Heart left ventricle (tissue), 16 donors: ENCODE measurements at places on chromosomes 11 and 22. TPM values are rescaled to one million over a fixed set of nuclear protein-coding genes. Genes with fewer than 3 reads are reported as not detected.

The MRPL49 gene
- polyA plus RNA-seq, result 59.2 TPM

The MYRF gene
- 0.18 TPM for polyA plus RNA-seq

The APIP gene
- polyA plus RNA-seq, result 24.5 TPM

The SAA1 gene
- polyA plus RNA-seq, result 7.2 TPM

The OR52E4 gene
- not detected for polyA plus RNA-seq

The GGTLC3 gene
- polyA plus RNA-seq, result not detected

The CHRNA10 gene
- polyA plus RNA-seq, result 0.57 TPM

The KBTBD3 gene
- 4.9 TPM for polyA plus RNA-seq

The OR52N4 gene
- polyA plus RNA-seq, result not detected

The SHISAL1 gene
- 0.93 TPM for polyA plus RNA-seq

The OR51B5 gene
- polyA plus RNA-seq, result 0.11 TPM

The EML3 gene
- 15.3 TPM for polyA plus RNA-seq

The MB gene
- polyA plus RNA-seq, result 16,360 TPM

The OR8D1 gene
- not detected for polyA plus RNA-seq

The MRGPRD gene
- not detected for polyA plus RNA-seq

The OLFML1 gene
- 1.8 TPM for polyA plus RNA-seq

The OSM gene
- 0.27 TPM for polyA plus RNA-seq

The KRTAP5-9 gene
- polyA plus RNA-seq, result not detected

The MOGAT2 gene
- polyA plus RNA-seq, result 0.04 TPM

The TIMM10 gene
- 42.0 TPM for polyA plus RNA-seq

The ARHGAP32 gene
- polyA plus RNA-seq, result 2.1 TPM

DNA sequence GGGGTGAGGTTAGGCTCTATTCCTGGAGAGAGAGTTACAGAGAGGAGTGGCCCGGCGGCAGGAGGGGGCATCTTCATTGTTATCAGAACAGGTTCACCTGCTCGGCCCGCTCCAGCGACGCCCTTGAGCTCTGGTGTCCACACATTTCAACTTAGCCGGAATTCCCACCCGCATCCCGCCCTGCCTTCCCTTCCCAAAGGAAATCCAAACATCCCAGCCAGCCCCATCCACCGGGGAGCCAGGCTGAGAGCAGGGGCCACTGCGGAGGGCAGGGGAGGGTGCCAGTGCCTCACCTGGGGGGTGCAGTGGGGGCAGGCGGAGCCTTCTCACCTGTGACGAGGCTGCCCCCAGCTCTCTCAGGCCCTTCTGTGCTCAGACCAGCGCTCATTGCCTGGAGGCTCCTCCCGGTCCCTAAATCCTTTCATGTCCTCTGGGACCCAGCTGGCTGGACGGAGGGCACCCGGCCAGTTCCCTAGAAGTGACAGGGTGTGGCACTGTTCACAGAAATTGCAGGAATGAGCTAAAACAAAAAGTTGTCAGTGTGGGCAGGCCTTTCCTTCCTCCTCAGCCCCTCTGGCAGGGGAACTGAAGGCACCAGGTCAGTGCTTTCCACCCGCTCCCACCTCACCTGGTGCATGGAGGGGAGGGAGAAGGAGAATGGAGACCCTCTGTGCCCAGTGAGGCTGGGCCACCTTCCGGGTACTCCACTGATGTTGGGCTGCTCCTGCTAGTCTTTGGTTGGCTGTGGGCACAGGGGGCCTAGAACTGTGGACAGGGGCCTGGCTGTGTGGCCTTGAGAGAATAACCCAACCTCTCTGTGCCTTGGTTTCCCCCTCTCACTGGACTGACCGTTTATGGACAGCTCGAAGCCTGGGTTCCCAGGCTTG lies 2.2 kb upstream of the MRGPRG start:
- no peak for DNase-seq

DNA sequence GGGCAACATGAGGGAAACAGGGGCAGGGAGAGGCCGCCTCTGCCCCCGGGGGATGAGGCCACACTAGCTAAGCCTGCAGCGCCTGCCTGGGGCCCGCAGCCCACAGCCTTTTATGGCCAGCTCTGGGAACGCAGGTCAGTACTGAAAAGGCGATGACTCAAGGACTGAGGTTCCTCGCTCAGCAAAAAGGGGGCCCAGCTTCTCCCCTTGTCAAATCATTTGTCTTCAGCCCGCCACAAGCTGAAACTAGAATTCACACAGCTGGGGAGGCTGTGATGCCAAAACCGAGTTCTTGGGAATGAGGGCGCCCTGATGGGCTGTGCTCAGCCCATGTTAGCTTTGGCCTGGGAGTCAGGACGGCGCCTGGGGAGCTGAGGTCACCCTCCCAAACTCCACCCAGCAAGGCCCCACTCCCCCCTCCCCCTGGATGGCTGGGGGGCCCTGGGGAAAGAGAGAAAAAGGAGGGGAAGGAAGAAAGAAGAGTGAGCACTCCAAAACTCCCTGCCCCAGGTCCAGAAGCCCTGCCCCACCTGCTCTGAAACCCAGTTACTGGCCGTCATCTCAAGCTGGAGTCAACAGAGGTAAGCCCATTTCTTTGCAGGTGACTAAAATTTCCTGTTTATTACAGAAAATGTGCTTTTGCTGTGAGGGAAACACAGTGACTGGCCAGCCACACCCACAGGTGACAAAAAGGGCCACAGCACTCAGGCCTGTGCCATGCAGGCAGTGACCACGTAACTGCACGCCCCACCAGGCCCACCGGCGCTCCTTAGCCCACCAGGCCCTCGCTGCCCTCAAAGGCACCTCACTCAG lies 13.7 kb downstream of the EHD1 start:
- DNase-seq, result peak; percentile 80

DNA sequence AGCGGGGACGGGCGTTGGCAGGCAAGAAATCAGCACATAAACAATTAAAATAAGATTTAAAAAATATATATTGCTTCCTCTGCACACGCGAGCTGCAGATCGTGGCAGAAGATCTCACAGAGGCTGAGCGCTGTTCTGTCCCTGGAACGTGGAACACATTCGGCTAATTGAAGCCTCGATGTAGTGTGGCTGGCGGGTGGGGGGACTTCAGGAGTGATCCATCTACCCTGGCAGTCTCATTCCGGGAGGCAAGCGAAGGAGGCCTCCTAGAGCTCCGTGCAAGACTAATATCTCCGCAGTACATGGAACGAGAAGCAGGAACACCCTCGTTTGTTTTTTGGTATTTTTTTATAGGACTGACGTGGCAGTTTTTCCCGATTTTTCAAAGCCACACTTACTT lies 402.4 kb downstream of the MN1 start:
- DNase-seq, result no peak

DNA sequence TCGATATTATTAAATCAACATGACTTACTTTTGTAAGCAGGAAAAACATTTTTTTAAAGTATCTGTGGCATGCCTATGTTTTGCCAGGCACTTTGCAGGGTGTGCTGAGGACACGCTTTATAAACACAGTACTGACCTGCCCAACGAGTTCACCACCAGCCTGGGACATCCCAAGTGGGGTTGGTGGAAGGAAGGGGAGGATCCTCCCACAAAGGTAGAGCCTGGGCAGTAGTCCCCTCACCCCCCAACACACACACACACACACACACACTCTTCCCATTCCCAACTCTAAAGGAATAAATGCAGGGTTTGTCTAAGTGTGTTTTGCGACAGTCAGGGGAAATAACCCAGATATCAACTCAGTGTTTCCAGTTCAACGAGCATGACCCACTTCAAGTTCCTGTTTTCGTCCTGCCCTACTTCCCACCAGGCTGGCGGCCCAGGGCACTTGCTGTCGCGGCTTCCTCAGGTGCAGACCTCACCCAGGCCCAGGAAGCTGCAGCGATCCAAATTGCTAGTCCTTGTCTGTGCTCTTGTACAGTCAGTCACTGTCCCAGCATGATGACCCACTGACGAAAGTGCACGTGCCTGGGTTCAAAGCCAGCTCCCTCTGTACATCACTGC lies 3.1 kb downstream of the CERK start:
- DNase-seq, result peak; percentile 52

GRCh38 chr11:45233121-45233803 lies 52.9 kb downstream of the SYT13 start:
- peak; percentile 67 for DNase-seq

DNA sequence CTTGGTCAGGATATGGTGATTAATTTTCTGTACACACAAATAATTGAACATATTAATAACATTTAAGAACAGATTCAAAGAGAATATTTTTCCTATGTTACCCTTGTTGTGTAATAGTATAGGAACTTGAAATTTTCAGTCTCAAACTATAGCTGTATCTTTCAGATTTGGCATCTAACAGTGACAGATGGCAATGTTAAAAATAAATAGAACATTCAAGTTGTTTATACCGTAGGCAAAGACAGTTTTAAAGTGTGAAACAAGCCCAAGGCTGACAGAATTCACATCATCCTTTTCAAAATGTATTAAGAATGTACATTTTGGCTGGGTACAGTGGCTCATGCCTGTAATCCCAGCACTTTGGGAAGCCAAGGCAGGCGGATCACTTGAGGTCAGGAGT lies 92.6 kb upstream of the TP53AIP1 start:
- DNase-seq, result no peak

GRCh38 chr22:31650391-31650790 lies 11.6 kb downstream of the PISD start:
- no peak for DNase-seq

DNA sequence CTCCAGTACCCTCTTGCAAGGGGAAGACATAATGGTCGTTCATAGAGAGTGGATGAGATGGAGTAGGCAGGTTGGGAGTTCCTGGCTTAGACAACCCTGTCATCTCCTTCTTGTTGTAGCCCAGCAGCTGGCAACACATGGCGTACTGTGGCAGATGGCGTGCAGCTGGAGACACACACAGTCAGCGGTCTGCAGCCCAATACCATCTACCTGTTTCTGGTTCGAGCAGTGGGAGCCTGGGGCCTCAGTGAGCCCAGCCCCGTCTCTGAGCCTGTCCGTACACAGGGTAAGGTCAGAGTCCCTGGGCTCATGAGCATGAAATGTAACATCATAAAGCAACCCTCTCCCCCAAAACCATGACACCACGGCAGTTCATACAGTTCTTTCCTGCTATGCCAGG lies 8.7 kb downstream of the ROBO3 start:
- DNase-seq, result peak; percentile 14

- peak; percentile 75 for DNase-seq
These were observed 3.0 kb downstream of the GAS2L1 start for GRCh38 chr22:29309332-29310064.

DNA sequence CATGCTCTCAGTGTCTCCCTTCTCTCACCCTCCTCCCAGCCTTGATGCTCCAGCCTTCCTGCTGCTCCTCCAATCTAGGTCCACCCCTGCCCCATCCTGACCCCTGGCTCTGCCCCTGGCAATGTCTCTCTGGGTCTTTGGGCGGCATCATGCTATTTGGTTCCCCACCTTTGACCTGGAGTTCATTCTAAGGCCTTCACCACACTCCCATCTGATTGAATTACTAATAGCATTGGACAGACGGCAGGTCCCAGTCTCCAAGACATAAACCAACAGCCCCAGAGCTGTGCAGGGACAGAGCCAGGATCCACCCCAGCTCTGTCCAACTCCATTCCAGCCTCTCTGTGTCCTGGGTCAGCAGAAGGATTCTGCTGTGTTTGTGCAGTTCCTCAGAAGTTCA lies 7.2 kb downstream of the APOL4 start:
- no peak for DNase-seq

GRCh38 chr11:76131671-76132631 lies 74.4 kb downstream of the WNT11 start:
- DNase-seq, result peak; percentile 36

DNA sequence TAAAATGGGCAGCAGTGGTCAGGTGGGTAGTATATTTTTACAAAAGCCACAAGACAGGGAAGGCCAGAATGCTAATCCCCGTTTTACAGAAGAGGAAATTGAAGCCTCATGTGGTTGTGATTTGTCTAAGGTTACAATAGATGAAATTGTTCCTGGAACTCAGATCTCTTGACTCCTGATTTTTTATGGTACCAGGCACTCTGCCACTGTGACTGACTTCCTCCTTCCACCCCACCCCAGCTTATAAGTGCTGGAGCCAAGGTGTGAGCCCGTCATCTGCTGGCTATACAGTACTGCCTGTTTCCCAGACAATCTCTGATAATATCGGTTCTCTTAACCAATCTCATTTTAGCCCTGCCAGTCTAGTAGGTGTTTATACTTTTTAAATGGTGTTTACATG lies 1.9 kb downstream of the SLC5A1 start:
- no peak for DNase-seq

- DNase-seq, result no peak
These were observed 29.9 kb downstream of the FAM181B start for GRCh38 chr11:82703796-82704195.

- DNase-seq, result peak; percentile 79
These were observed 396 bp downstream of the TEF start for GRCh38 chr22:41382098-41382578.

GRCh38 chr11:31818425-31818755 lies 7.3 kb upstream of the PAX6 start:
- DNase-seq, result no peak
